ENCODE measurements at places on chromosomes 16 and 17.

DNA sequence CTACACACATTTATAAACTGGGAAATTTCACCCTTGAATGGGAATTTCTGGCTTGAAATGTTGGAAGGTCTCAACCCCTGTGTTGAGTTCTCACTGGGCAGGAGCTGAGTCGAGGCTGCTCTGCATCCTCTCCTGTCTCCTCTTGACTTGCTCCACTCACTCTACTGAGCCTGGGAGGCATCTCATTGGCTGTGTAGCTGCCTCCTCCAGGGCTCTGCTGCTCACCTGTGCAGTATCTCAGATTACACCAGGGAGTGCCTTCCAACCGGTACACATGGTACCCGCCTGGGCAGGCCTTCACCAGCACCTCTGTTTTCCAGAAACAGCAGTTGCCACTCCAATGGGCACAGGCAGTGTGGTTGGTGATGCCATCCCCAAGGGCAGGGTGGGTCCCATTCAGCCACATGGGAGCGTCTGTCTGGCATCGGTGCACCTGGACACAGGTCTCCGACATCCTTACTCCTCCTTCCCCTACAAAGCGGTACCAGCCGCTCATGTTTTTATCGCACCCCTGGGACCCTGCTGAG lies 3.7 kb downstream of the GP2 start:
- DNase-seq = no peak

DNA sequence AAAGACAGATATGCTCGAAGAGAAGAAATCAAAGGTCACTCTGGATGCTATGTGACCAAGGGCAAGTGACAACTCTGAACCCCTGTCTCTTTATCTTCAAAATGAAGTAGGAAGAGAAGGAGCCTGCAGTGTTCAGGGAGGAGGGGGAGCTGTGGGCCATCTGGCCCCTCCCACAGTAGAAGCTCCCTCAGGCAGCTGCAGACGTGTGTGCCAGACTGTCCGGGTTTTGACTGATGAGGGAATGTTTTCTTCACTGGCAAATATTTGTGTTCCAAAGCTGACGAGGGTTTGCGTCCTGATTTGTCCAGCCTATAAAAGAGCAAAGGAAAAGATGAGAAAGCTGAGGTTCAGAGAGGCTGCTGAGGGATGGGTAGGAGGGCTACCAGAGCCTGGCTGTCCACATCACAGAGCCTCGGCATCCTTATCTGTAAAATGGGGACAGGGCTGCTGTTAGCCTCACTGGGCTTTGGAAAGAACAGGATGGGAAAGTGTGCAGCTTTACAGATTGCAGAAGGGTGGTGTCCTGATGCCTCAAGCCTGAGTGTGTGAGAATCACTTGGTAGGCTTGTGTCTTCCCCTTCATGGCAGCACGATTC lies 1.8 kb upstream of the GINS2 start:
- DNase-seq = no peak

GRCh38 chr16:30927789-30928378 lies 4.5 kb downstream of the FBXL19 start:
- no peak for DNase-seq

- DNase-seq = no peak
Measured at GRCh38 chr17:78040440-78041385, 82.2 kb downstream of the TNRC6C start.

- DNase-seq = no peak
Measured at GRCh38 chr16:54355251-54355650, 68.7 kb upstream of the IRX3 start.

DNA sequence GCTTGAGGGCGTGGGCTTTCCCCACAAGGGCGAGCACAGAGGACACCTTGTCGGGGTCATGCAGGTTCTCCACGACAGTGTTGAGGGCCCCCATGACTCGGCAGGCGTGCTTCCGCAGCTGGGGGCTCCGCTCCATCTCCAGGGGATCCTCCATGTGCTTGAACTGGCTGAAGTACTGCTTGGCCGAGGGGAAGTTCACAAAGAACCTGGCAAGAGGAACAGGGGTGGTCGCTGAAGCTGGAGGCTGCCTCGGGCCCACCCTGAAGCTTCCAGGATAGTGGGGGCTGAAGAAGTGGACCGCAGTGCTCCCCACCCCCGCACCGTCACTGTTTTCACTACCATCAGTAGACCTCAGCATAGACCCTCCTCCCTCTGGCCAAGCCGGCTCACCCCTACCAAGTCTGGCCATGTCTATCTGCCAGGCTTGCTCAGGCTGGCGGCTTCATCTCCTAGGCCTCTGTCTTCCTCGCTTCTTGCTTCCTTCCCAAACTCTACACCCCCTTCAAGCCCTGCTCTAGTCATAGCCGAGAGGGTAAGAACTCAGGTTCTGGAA lies 5.9 kb downstream of the CYGB start:
- no peak for DNase-seq

GRCh38 chr16:76464955-76465620 lies 187.9 kb downstream of the CNTNAP4 start:
- DNase-seq = no peak

DNA sequence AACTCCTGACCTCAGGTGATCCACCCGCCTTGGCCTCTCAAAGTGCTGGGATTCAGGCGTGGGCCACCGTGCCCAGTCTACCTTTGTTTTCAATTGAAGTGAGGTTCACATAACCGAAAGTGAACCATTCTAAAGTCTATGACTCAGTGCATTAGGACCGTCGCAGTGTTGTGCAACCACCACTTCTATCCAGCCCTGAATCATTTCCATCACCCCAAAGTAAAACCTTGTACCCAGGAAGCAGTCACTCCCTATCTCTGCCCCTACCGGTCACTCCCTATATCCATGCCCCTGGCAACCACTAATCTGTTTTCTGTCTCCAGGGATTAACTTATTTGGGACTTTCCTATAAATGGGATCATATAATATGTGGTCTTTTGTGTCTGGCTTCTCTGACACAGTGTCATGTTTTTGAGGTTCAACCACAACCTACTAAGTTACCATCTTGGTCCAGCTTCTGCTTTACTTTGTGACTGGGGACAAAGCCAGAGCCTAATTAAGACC lies 28.3 kb upstream of the CDC42EP4 start:
- no peak for DNase-seq

DNA sequence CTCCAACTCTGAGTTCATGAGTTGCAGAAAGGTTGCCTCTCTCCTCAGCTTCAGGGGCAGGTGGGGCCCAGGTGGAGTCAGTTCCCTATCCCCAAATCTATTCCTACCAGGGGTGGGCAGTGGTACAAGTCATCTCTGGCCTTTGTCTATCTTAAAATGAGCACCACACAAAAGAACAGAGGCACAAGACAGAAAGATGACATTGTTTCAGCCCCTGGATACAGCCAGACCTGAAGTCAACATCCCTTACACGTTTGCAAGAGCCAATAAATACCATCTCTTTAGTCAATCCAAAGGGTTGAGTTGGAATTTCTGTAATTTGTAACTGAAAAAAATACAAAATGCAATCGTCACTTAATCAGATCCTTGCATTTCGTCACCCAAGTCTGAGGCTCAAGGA lies 32.2 kb downstream of the MMP15 start:
- DNase-seq = no peak

DNA sequence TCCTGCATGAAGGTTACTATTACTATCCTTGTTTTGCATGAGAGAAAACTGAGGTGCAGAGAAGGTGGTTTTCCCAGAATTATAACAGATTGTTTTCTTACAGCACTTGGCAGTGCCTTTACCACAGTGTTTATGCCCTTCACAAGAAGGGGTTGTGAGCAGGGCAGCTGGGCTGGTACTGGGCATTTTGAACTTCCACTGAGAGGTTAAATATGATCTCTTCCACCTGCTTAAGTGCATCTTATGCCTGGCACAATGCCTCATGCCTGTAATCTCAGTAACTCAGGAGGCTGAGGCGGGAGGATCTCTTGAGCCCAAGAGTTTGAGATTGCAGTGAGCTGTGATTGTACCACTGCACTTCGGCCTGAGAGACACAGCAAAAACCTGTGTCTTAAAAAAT lies 36.2 kb downstream of the NDE1 start:
- no peak for DNase-seq

DNA sequence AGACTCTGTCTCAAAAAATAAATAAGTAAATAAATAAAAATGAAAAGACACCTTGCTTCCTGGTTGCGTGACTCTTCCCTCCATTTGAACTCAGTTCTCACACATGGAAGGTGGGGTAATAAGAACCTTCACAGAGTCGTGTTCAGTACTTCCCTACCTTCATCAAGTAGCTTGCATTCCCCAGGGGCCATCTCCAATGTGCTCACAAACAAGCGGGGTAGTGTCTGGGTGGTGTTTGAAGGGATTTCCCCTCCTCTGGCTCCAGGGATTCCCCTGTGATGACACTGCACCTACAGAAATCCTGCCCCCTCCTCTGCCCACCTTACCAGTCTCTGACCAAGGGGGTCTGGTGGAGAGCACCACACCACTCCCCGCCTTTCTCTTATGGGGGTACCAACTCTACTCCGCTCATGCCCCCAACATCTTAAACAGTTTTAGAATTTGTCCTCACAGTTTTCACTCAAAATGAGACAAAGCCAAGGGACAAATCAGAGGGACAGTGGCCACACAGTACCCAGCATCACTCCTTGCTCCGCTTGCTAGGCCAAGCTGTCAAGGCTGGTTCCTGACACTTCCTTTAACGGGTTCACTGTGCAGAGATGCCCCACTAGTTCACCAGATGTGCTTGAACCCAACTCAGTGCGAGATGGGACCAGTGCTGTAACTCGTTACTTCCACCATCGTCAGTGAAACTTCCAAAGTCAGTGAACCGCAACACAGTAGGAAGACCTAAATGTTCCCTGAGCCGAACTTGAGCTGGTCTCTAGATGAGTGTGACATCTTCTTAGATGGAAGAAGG lies 69.1 kb downstream of the COPRS start:
- DNase-seq = no peak

DNA sequence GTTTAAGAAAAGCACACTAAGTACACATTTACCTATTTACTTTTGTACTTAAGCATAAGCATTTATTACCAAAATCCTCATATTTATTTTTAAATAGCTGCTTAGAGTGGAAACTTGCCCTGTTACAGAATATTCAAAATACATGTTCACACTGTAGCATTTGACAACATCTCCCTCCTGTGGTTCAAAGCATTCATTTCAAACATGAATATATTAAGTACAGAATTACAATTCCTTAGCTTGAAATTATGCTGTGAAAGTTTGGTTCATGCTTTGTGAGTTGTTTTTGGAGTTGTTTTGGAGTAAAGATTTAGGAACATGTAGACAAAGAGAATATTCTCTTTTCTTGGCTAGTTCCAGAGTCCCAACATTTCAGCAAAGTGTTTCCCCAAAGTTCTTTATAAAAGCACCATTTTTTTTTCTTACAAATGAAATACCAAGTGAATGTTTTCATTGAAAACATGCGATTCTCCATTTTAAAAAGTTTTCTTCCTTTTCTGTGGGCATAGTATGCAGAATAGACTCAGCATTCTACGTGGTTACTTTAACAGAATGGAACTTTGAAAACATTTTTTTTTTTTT lies 33.2 kb downstream of the TUBD1 start:
- DNase-seq = no peak

- DNase-seq = no peak
Measured at GRCh38 chr16:72120026-72120425, 26.4 kb downstream of the DHX38 start.

DNA sequence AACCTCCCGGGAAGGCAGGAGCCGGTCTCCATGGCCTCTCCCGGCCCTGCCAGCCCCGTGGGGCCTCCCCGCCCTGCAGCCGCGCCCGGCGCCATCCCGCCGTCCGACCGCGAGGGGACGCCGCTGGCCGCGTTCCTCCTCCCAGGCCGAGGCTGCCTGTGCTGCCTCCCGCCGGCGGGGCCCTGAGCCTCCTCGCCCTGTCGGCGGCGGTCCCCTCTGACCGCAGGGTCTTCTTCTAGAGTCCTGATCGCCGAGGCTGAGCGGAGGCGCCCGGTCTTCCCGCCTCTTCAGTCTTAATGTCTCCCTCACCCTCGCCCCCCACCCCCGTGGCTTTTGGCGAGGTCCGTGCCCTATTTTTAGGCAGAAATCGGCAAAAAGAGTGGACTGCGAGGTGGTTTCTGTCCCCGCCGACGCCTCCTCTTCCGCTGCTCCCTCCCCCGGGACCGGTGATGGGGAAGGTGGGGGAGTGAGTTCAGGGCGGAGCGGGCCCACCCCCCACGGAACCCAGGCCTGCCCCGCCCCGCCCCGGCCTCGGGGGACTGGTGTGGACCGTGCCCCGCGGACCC lies 794 bp upstream of the CPNE7 start:
- no peak for DNase-seq

- no peak for DNase-seq
Measured at GRCh38 chr17:57705921-57706695, 39.0 kb downstream of the CCDC182 start.
